ENCODE measurements at places on chromosomes 3 and 15.

GRCh38 chr3:141047168-141047567 lies 4.0 kb upstream of the SPSB4 start:
- DNase-seq = no peak

GRCh38 chr3:85164436-85164835 lies 205.6 kb downstream of the CADM2 start:
- DNase-seq = no peak

DNA sequence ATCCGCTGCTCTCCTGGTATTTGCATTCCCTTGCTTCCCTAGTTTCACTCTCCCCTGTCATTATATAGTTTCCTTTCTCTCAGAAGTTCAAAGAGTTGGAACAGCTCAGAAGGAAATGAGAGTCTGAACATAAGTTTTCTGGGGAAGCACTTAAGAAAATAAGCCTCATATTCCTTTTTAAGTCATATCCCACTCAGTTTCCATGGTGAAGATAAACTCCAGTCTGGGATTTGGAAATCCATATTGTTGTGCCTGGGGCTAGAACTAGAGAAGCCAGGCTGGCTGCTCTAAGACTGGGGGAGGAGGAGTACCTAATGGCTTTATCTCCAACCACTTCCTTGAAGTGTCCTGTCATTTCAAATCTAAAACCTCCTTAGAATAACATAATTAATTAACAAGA lies 134.2 kb upstream of the ALCAM start:
- DNase-seq = no peak

DNA sequence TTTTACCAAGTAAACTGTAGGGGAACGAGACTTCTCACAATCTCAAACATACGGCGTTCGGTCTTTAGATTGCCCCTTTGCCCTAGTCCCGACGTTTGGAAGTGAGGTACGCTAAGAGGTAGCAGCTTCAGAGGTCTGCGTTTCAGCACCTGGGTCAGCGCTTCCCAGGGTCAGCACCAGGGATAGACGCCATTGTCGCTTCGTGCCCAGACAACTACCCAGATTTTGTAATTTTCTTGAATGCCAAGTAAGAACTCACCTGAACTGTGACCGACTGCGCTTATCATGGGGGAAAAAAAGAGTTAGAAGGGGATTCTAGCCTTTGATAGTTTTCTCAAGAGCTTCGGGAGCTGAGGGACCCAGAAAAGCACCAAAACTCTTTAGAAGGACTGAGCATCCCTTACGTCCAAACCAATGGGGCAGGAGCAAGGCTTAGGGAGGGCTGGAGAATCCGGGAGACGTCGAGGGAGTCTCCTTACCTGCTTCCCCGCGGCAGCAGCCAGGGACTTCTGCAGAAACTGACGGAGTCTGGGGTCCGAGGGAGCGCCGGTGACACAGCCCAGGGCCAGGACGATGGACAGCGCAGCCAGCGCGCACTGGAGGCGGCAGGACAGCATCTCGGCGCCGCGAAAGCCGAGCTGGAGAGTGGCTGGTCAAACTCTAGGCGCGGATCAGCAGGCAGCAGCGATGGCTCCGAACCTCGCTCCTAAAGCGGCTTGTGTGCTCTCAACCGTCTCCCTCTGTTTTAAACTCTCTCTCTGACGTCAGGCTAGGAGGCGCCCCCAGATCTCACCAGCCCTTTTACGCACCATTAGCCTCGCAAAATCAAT lies at the start of gene SST:
Gene SST, minus strand, starts transcription at position 720 of the 830 bp plus-strand sequence. Its CDS starts 103 bp downstream, at position 617.
- DNase-seq = peak; percentile 23

GRCh38 chr3:11764931-11765363 lies 81.7 kb downstream of the TAMM41 start:
- peak; percentile 58 for DNase-seq

GRCh38 chr3:123546133-123546755 lies 38.6 kb downstream of the HACD2 start:
- no peak for DNase-seq

DNA sequence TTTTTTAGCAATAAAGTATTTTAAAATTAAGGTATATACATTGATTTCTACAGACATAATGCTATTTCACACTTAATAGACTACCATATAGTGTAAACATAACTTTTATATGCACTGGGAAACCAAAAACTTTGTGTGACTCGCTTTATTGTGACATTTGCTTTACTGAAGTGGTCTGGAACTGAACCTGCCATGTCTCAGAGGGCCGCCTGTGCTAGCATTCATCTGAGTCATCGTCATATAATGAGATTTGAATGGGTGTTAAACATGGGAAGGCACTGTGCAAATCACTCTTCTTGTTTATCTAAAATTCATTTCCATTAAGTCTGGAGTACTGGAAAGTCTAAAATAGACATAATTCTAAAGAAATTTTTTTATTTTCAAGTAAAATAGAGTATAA lies 12.9 kb downstream of the EIF2AK4 start:
- no peak for DNase-seq

DNA sequence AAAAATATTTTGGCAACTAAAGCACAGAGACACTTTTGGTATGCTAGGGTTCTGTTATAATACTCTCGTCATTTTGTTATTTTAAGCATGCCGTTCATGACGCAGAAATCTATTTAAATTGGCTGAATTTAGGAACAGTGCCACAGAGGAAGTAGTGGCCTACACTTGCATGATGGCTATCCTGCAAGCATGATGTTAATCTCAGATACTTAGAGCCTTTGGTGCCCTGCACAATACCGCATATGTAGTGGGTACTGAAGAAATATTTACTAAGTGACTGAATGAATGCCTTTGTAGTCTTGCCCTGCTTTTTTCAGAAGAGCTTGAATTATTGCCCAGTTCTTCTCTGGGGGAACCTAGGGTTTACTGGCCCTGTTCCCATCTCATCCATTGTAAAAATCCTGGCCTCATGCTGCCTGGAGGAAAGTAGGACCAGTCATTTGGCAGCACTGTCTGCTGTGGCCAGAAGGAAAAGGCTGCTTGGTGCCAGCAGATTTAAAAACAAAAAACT lies 79.0 kb downstream of the SERPINI1 start:
- DNase-seq = no peak

DNA sequence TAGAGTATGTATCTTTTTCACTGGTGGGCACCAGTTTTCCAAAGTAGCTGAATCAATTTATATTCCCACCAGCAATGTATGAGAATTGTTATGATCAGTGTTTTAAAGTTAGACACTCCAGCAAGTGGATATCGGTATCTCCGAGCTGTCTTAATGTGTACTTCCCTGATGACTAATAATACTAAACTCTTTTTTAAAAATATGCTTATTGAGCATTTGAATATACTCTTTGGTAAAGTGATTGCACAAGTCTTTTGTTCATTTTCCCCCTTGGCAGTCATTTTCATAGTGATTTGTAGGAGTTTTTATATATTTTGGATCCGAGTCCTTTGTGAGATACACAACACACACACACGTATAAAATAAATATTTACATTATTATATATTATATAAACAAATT lies 12.5 kb upstream of the FEM1B start:
- DNase-seq = no peak

GRCh38 chr3:16174389-16174788 lies at the start of gene GALNT15:
TSS of gene GALNT15 (plus strand) at chr3:16174680. CDS start at chr3:16175152, 472 bp downstream.
- DNase-seq = no peak

- no peak for DNase-seq
These were observed 128.5 kb downstream of the SERPINI1 start for GRCh38 chr3:167863811-167864551.

- no peak for DNase-seq
These were observed 660.8 kb upstream of the UBE2E2 start for GRCh38 chr3:22542311-22542710.

- peak; percentile 28 for DNase-seq
These were observed 414.4 kb upstream of the ALCAM start for GRCh38 chr3:104952146-104952972.

DNA sequence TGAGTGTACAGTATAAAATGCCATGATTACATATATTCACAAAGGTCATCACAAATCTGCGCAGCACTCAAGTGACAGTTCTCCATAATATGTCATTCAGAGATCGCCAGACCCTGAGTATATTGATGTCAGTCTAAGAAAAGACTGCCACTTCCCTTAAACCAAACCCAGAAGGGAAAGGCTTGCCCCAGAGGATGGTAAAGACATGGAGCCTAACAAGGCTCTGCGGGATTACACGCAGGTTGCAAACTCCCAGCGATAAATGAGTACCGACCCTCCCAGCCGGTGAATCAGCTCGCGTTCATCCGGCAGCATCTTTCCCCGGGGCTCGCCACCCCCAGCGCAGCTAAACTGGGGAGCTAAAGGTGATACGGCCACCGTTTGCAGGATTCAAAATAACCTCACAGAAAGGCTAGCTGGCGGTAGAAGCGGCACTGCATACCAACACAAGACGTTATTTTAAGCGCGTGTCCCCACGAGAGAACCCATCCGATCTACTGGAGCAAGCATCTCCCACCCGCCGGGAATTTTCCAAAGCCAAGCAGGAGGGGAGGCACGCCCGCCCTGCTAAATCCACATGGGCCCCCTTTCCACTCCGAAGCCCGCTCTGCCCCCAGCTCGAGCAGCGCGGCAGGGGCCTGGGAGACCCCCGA lies 643 bp downstream of the MYO5A start:
- peak; percentile 5 for DNase-seq

DNA sequence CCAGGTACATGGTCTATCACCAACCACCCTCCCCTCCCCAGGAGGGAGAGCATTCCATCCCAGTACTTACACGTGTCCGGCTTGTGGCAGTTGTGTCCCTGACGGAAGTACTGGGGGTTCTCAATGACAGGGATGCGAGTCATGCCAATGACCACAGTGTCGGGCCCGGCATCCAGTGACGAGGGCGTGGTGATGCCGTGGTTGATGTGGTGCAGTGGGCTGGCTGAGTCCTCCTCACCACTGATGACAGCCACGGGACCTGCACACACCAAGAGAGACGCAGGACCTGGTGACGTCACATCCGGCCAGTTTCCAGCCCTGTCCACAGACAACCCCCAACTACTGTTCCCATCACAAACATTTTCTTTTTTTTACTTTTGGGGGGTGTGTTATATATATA lies 223.8 kb downstream of the NTRK3 start:
- no peak for DNase-seq

All from Calu3 (cell line).